ENCODE measurements at places on chromosomes 5 and 9.

DNA sequence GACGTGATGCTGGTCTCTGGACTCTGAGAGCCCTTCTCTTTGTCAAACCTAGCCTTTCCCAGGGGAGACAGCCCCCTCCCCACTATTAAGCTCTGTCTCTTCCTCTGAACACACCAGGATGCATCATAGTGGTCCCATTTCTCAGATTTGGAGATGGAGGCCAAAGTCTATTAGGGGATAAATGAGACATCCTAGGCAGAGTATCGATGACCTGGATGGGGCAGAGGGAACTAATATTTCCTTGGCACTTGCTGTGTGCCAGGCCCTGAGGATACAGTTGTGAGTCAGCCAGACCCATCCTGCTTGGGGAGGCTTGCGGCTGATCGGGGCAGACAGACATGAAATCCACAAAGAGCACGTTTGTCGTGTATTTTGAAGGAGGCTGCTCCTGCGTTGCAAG, 5.2 kb downstream of the DNM1 start:
- no peak for DNase-seq

DNA sequence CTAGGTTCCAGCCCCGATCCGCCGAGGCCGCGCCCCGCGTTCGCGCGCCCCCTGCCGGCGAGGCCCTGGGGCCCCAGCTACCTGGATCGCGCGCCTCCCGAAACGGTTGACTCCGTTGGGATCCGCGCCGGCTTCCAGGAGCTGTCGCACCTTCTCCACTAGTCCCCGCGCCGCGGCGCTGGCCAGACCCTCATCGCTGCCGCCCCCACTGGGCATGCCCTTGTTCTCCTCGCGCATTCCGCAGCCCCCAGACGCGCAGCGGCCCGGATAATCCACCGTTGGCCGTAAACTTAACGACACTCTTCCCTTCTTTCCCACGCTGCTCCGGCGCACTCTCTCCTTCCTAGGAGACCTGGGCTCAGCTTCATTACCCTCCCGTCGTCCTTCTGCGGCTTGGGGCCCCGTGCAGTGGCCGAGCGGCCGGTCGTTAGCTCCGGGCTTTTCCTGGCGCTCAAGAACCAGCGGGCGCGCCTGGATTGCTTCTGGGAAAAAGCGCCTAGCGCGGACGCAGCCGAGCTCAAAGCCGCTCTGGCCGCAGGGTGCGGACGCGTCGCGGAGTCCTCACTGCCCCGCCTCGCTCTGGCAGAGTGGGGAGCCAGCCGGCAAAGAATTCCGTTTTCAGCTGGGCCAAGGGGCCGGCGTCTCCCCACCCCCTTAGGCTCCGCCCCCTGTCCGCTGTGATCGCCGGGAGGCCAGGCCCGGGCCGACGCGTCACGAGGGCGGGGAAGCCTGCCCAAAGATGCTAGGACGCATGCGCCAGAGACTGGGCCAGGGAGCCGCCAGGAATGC, at the start of gene CDKN2B:
Gene CDKN2B (minus strand): TSS at position 589 of the 789 bp plus-strand sequence. CDS start 352 bp downstream, at position 237.
- peak; percentile 27 for DNase-seq

DNA sequence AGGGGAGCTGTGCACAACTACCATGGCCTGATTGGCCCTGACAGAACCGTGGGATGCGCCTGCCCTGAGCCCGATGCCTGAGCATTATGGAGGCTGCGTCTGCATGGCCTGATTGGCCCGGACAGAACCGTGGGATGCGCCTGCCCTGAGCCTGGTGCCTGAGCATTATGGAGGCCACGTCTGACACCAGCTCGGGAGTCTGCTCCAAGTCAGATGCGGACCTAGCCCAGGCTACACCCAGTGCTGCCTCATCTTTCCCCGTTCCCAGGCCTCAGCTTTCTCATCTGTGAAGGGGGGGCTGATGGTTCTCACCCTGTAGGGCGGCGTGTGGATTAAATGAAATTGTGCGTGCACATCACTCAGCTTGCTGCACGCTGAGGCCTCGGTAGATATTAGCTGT, 7.3 kb downstream of the CEP72 start:
- DNase-seq = no peak

DNA sequence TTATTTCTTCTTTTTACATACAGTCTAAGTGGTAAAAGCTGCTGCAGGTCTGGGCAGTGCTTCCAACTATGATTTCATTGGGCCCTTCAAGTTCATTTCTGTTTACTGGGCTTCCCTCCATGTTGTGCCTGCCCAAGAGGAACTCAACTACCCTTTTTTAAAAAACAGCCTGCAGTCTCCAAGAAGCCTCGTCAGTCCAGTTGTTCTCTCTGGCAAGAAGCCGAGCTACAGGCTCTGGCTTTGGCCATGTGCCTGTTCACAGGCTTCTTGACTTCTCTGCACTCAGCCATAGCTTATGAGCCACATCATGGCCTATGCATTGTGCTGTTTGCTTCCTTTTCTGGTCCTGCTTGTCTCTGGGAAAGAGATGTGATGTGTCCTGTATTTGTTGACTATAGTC, 119.7 kb upstream of the PJA2 start:
- no peak for DNase-seq

GRCh38 chr5:143218517-143219170, 184.8 kb downstream of the NR3C1 start:
- no peak for DNase-seq

- no peak for DNase-seq
Measured at GRCh38 chr9:78691542-78691941, 394.6 kb downstream of the PSAT1 start.

DNA sequence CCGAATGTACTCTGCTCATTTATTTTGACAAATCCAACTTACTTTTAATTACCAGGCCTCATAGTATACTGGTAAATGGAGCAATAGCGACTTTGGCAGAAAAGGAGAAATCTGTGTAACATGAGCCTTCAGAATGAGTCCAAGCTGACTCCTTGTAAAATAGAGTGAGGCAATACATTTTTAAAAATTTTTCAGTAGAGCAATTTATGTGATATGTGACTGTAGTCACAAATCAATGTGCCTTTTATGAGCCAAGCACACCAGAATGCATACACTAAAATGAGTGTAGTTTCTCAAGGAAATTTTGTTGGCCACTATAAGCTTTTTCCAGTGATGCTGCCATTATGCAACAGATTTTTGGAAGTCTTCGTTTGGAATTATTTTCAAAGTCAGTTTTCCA, 73.8 kb downstream of the SNCAIP start:
- no peak for DNase-seq

- no peak for DNase-seq
Measured at GRCh38 chr5:15026944-15027343, 155.4 kb upstream of the ANKH start.

- no peak for DNase-seq
Measured at GRCh38 chr5:862367-863243, 11.8 kb upstream of the ZDHHC11 start.

DNA sequence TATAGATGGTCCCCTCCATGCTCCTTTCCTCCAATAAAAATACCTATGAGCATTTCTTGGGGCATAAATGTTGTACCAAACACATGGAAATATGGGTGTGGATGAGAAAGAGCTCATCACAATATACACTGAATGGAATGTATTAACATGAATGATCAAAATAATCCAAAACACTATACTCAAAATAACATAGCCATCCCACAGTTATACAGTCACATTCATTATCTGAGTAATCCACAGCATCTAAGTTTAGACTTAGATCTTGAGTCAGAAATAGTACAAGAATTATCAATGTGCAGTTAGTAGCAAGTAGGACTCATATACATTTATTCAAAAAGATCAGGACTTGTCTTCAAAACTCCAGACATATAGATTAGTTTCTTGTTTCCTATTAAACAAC, 175.2 kb upstream of the NREP start:
- no peak for DNase-seq

DNA sequence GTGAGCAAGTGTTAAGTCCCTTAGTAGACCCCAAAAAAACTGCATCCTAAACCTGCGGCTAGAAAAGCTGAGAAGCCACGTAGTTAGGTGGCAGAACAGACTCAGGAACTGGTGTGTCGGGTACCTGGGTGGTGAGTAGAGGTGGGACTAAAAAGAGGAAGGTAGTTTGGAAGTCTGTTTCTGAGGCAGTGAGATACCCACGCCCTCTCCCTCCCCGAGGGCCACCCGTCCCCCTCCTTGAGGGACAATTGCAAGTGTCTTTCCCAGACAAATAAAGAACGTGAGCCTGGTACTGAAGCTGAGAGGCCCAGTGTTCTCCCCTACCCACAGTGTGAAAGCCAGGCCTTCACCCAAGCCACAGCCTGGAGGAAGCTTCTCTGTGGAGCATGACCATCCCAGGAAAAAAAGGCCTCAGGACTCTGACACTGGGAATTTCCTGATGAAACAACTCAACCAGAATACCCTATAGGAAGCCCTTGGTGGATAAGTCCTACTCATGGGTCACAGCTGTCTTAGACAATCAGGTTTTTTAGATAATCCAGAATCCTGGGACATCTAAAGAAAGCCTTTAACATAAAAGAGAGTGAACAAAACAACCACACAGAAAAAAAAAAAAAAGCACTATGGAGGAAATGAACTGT, 7.0 kb upstream of the CD74 start:
- DNase-seq = no peak

- DNase-seq = no peak
Measured at GRCh38 chr9:28215536-28216299, 642.4 kb upstream of the C9orf72 start.

- no peak for DNase-seq
Measured at GRCh38 chr5:151108566-151108965, 27.7 kb upstream of the TNIP1 start.

All from esophagus squamous epithelium (tissue), 5 donors.